ENCODE measurements at places on chromosomes 5 and 9.

- no peak for DNase-seq
Observed at GRCh38 chr5:159095151-159095721, 4.5 kb downstream of the EBF1 start.

DNA sequence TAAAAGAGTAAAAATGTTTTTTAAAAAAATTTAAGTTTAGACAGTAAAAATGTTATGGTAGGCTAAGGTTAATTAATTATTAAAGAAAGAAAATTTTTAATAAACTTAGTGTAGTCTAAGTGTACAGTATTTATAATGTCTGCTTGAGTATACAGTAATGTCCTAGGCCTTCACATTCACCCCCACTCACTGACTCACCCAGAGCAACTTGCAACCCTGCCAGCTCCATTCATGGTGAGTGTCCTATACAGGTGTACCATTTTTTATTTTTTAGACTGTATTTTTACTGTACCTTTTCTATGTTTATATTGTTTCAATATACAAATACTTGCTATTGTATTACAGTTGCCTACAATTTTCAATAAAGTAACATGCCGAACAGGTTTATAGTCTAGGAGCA, 234.1 kb downstream of the AUH start:
- DNase-seq: no peak

GRCh38 chr5:30505014-30505886, 688.2 kb upstream of the CDH6 start:
- DNase-seq: no peak

GRCh38 chr9:123323196-123324013, 32.6 kb upstream of the CRB2 start:
- DNase-seq: no peak

GRCh38 chr5:72133212-72133990, 26.1 kb downstream of the MAP1B start:
- DNase-seq: no peak

DNA sequence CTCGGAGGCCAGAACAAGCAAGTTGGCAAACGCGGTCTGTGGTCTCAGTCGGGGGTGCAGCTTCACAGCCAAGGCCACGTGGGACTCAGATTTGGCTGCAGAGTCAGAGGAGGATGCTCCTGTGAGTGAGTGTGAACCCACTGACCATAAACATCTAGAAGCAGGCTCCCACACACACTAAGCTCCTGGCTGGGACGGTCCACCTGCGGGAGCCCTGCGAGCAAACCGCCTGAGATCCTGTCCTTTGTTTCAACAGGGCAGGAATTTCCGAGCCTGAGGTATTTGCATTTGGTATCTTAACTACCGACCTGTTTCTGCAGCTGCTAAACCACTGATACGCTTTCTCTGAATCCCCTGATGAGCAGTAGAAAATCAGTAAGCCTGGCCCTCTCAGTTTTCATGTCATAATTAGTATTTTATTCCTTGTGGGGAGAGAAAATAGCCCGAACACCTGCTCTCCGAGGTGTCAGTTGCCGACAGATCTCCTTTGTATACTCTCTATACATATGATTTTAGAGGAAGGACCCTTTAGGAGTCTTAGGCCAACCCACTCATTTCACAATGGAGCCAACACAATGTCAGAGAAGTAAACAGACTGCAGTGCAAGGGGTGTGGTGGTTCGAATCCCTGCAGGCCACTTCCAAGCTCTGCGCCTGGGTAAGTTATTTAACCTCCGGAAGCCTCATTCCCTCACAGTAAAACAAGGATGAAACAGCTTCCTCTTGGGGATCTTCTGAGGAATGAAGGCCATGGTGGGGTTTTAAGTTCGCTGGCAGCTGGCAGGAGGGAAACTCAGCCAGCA, 40.9 kb upstream of the PWWP2A start:
- no peak for DNase-seq

GRCh38 chr9:132237481-132237880, 75.6 kb downstream of the NTNG2 start:
- no peak for DNase-seq

DNA sequence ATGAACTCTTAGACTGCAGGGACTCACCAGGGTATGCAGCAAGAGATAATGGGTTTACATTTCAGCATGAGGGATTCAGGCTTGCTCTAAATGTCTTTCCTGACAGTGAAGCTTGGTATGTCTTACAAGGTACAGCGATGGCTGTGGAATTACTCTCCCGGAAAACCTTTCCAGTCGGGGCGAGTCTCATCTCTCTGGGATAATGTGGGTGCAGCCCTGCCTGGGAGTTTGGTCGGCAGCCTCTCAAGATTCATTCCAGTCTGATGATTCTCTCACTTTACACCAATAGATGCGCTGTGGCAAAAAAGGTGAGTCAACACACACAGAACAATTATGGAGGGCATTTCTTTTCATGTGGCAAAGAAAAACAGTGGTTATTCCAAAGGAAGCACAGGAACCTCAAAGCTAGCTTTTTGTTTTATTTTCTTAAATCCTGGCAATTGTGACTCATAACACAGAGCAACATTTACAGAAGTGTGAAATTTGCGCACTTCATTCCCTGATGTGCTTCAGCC, 190.3 kb downstream of the DCP2 start:
- no peak for DNase-seq

- no peak for DNase-seq
Observed at GRCh38 chr5:87170799-87171198, 96.9 kb upstream of the RASA1 start.

DNA sequence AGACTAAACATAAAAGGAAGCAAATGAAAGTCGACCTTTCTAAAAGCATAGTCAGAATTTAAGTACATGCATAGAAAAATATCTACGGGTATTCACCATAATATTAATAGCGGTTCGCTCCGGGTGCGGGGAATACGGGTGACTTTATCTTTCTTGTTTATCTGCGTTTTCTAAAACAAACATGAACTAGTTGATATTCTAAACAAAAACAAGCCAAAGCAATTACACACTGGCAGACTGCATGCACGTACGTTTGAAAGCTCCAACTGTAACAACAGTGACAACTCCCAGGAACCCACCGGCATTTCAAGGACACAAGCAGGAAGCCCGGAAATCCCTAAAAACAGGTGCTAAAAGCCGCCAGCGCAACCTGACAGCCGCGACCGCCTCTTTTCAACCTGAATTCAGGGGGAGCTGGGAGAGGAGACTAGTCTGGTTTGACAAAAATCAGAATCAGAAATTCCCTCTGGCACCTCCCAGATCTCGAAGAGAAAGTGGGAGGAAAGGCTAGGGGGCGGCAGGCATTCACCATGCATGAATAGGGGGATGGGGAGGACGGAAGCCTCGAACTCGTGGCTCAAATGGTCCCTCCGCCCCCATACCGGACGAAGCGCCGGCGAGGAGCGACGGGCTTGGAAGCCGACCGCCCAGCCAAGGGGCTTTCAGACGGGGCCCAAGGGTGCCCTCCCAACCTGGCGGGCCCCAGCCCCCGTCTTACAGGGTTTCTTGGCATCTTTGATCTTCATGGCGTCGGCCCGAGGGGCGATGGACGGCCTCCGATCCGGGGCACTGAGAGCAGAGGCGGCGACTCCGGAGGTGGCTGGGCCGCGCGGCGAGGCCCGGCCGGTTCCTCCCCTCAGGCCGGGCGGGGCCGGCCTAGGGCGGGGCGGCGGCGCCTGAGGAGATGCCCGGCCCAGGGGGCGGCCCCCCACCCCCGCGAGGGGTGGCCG, at the start of gene PANK3:
TSS of gene PANK3 (minus strand) at position 831 of the 950 bp plus-strand sequence. CDS start at position 746, 85 bp downstream.
- DNase-seq: peak; percentile 81

GRCh38 chr5:167348251-167348926, 943.1 kb upstream of the WWC1 start:
- no peak for DNase-seq

GRCh38 chr5:135986401-135986800, 31.6 kb upstream of the LECT2 start:
- no peak for DNase-seq

GRCh38 chr9:29348999-29349398, 1775.7 kb upstream of the C9orf72 start:
- DNase-seq: no peak

DNA sequence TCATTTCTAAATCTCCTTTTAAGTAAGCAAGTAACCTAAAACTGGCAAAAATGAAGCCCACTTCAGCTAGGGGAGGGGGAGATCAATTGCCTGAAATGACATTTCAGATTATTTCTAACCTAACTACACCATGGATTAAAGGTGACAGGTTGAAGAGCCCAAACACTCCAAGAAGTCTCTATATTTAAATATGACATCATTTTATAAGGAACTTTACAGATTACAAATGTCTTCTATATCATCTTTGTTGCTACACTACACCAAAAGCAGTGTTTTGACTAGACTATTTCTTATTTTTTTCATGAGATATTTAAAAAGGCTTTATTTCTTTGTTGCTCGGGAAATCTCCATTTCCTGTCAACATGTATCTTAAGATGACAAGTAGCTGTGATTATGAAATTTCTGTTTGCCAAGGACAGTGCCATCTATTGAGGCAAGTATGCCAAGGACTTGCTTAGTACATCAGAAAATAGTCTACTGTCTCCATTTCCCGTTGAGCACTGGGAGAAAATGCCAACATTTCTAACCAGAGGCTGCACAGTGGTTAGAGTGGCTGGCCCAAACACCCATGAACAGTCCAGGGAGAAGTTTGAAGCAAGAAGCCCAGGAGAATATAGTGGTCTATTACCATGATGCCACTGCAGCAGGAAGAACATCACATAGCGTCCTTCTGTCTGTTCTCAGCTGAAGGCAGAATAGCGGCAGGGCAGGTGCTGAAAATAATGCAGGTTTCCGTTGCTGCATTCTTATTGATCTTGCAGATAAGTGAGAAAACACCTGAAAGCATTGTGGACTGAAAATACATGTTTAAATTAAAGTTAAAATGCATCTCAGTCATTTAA, 93.4 kb upstream of the ITGA2 start:
- no peak for DNase-seq

GRCh38 chr9:125241863-125242739, 958 bp upstream of the HSPA5 start:
- no peak for DNase-seq

GRCh38 chr5:36407396-36407795, 105.7 kb upstream of the RANBP3L start:
- no peak for DNase-seq

- DNase-seq: no peak
Observed at GRCh38 chr5:128350705-128351104, 187.3 kb downstream of the FBN2 start.

DNA sequence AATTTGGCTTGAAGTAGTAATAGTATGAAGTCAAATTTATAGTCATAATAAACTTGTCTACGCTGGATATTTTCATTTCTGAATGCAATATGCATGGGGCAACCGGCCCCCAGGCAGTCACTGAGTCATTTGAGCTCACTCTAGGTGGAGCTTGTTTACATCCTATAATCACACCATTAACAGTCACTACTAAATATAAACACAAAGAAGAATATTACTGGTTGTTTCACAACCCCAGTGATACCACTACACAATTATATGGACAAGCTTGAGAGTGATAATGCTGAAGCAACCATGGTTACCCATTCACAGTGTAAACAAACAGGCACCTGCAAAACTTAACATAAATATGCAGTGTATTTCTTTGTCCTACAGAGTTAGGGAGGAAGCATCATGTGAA, 68.7 kb downstream of the MARCHF3 start:
- no peak for DNase-seq

DNA sequence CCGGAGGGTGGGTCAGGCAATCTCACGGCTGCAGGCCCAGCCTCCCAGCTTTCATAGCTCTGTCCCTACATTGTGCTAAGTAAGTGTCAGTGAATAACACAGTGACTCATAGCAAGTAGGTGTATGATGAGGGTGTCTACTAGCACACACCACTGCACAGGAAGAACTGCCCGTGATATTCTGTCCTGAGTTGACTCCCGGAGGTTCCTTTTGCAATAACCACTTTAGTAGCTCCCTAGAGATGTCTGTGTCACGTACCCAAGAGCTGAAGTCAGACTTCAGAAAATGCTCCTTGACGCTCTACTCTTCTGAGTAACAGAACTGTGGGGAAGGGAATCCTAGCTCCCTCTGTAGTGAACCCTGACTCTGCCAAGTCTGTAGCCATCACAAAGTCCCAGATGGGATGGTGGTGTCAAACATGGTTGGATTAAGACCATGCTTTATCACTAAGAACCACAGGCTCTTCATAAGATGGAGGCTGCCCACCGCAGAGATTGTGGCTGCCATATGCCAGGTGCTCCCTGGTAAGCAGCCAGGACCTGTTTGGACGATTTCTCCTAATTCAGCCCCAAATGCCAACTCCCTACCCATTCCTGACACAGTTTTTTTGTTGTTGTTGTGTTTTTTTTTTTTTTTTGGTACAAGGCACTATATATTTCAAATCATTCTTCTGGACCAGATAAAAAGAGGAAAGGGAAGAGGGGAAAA, 352.6 kb upstream of the PANK3 start:
- no peak for DNase-seq

GRCh38 chr9:8850914-8851313, 1051.3 kb upstream of the DMAC1 start:
- no peak for DNase-seq

GRCh38 chr5:172569861-172570558, 71.1 kb upstream of the NEURL1B start:
- DNase-seq: peak; percentile 19

DNA sequence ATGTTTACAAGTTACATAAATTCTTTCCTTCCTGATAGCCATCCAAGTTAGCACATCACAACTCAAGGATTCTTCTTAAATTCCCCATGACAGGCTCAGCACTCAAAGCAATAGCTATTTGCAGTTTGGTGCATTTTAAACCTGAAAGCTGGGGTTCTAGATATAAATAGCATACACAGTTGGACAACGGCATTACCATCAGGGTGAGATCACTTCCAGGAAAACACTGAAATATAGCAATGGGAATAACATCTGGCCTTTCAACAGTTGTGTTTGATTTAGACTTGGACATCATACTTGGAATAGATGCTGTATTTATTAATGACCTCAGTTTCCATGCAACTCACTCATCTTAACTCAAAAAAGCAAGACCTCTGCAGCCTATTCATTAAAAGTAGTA, 24.7 kb upstream of the LECT2 start:
- no peak for DNase-seq

DNA sequence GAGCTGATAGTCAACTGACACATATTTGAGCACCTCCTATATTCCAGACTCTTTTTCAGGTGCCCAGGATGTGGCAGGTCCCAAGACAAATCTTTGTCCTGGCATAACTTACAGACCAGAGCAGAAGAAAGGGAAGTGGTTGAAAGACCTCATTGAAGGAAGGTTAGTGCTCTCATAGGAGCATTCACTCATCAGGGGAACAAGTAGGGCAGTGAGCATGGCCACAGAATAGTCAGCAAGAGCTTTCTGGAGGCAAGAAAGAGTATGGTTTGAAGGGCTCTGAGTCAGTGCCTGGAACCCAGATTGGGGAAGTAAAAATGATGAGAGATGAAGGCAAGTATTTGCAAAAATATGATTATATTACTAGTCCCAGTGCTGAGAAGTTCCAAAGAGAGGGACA, 25.0 kb upstream of the ERMP1 start:
- DNase-seq: no peak

- no peak for DNase-seq
Observed at GRCh38 chr9:71504636-71505035, 263.7 kb downstream of the CEMIP2 start.

- DNase-seq: no peak
Observed at GRCh38 chr5:143078313-143078712, 308.1 kb downstream of the ARHGAP26 start.

- peak; percentile 4 for DNase-seq
Observed at GRCh38 chr5:140324617-140325241, 21.7 kb downstream of the HBEGF start.

- peak; percentile 44 for DNase-seq
Observed at GRCh38 chr9:107484117-107484723, 5.3 kb downstream of the KLF4 start.
